ENCODE measurements at places on chromosomes 1 and 21.

- no peak for DNase-seq
These were observed 223.0 kb upstream of the ADAMTS5 start for GRCh38 chr21:27189870-27190269.

DNA sequence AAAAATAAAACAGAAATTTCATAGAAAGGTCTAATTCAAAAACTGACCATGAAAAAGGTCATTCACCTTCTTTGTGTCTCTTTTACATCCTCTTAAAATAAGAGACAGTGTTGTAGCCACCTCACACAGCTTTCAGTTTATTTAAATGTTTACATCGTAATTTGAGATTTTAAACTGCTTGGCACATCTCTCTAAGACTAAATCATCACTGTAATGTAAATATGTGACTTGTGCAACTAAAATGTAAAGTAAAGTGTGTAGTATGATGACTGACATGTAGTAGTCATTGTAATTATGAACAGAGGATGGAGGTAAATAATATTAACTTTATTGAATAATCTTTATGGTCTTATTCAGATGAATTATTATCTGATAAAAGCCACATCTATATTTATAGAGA lies 283.9 kb downstream of the KCNT2 start:
- no peak for DNase-seq

DNA sequence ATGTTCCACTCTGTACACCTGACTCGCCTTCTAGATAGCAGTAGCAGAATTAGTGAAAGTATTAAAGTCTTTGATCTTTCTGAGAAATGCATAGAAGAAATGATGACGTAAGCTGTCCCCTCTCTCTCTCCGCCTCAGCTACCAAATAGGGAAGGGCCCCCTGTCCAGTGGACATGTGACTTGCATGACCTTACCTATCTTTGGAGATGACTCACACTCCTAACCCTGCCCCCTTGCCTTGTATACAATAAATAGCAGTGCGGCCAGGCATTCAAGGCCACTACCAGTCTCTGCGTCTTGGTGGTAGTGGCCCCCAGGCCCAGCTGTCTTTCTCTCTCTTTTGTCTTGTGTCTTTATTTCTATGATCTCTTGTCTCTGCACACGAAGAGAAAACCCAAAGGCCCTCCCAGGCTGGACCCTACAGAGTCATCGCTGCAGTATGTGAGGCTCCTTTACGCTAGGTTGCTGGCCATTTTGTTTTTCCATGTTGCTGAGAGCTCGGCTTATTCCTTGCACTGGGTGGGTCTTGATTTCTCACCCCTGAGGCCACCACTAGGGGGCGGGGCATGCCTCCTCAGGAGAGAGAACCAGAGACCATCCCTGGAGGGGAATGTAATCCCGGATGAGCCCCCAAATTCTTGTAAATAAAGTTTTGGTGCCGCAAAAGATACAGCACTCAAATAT lies 16.0 kb upstream of the ZBTB8B start:
- no peak for DNase-seq

- DNase-seq: no peak
These were observed 109.2 kb downstream of the CSMD2 start for GRCh38 chr1:34055818-34056217.

Measured in stimulated activated CD4-positive, alpha-beta T cell treated with anti-CD3 and anti-CD28 coated beads, Interleukin-1b, Interleukin-23, amount 100 ng/mL, for 1 hour (primary cell).